NCI-H446 treated with DMSO at 0.1 percent for 48 hours (cell line): ENCODE measurements at places on chromosomes 1 and 21.

- no peak for DNase-seq
Measured at GRCh38 chr1:79100385-79100784, 93.9 kb upstream of the ADGRL4 start.

DNA sequence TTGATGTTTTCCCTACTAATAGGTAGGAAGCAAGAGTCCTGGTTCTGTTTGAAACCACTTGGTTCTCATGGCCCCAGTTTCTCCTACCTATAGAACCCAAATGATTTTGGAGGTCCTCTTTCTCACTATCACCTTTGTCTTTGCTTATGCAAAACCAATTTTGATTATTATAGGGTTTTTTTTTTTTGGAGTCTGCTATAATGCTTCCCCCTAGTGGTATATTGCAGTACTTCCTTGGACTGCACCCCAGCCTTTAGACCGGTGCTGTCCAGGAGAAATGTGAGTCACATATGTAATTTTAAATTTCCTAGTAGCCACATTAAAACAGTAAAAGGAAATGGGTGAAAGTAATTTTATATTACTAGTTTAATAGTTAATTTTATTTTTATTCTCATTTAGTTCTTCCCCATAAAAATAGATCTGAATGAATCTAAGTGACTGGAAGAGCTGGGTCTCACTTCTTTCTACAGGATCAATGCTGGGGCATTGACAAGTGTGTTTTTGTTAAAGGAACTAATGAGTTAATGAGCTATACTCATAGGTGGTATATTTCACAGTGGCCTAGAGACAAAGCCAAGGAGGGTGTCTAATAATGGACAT lies 10.6 kb downstream of the FCMR start:
- peak; percentile 40 for DNase-seq

GRCh38 chr1:183505454-183506089 lies 33.3 kb downstream of the SMG7 start:
- DNase-seq, result no peak

DNA sequence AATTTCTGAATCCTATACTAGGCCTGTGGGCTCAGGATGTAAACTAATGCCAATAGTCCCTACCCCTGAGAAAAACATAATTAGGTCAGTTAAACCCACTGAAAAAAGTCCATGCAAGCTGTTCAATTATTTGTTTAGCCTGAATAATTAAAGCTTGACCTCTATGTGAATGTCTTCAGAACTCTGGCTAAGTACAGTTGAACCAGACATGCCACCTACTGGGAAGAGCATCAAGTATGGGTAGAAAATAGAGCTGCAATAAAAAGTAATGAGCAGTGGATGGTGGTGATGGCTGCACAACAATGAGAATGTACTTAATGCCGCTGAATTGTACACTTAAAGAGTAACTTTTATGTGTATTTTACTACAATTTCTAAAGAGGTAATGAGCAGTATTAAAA lies 23.6 kb upstream of the SLC19A2 start:
- DNase-seq, result peak; percentile 38

GRCh38 chr1:93631626-93632365 lies 49.8 kb downstream of the BCAR3 start:
- DNase-seq, result no peak

- no peak for DNase-seq
Measured at GRCh38 chr1:205071801-205072200, 12.5 kb downstream of the TMEM81 start.

- peak; percentile 40 for DNase-seq
Measured at GRCh38 chr1:116284819-116285390, 88.1 kb upstream of the ATP1A1 start.
